ENCODE measurements at places on chromosomes 16 and 17.
A peak's percentile ranks its signal among the peaks of the same experiment; 100 is the strongest.

DNA sequence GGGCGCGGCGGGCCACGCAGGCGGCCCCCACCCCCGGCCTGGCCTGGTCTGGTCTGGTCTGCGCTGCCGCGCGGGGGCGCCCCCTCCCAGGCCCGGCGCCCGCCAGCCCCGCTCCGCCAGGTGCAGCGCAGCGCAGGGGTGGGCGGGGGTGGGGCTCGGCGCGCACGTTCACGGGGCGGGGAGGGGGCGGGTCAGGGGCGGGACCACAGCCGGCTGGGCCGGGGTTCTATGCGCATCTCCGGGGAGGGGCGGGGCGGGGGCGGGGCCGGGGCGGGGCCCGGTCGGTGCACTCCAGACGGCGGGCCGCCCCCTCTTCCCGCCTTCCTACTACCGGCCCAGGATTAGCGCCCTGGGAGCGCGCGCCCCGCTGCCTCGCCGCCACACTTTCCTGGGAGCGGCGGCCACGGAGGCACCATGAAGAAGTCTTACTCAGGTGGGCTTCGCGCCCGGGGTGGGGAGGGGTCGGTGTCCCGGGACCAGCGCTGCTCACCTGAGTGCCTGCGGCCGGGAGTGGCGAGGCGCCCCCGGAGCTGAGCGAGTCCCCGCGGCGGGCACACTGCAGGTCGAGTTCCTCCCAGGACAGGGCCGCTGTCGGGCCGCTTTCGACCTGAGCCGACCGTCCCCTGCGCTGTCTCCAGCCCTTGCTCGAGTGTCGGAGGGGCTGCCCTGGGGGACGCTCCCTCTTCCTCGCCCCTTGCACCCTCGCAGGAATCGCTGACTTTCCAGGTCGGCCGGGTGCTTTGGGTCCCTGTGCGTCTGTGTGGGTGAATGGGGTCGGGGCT lies 140.5 kb downstream of the SEC14L1 start:
- peak; percentile 41 for DNase-seq

GRCh38 chr17:19244781-19245180 lies 7.6 kb downstream of the EPN2 start:
- no peak for DNase-seq

- DNase-seq, result no peak
These were observed 34.1 kb downstream of the AXIN2 start for GRCh38 chr17:65527381-65527780.

DNA sequence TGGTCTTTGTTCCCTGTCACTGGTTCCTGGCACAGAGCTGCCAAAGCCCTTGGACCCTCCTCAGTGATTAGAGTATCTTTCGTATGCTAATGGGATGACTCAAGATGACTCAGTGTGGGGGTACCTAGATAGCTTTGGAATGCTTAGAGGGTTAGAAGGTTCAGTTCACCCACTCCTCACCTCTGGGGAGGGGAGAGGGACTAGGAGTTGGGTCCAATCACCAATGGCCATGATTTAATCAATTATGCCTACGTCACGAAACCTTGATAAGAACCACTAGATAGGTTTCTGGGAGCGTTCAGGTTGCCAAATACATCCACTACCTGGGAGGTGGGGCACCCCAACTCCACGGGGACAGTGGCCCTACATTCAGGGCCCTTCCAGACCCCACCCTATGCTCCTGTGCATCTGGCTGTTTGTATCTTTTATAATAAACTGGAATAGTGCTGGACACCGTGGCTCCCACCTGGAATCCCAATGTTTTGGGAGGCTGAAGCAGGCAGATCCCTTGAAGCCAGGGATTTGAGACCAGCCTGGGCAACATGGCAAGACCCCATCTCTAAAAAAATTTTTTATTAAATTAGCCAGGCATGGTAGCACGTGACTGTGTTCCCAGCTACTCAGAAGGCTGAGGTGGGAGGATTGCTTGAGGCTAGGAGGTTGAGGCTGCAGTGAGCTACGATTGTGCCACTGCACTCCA lies 29.2 kb upstream of the LITAF start:
- DNase-seq, result no peak

DNA sequence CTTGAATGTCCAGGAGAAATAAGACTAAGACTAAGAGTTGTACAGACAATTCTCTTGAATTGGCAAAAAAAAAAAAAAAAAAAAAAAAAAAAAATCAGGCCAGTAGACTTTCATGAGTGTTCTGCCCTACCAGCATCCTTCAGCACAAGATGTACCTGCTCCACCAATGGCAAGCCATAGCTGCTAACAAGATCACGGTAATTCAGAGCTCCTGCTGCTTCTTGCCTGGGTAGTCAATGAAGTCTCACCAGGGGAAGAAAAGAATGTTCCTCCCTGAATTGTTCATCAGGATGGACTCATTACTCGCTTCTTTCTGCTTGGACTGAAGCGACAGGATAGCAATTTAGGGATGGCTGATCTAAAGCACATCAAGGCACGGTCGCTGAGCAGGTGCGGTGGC lies 31.1 kb upstream of the APOH start:
- DNase-seq, result no peak

Measured in posterior cingulate gyrus (tissue), 11 donors.